Activated T-helper 2 cell treated with anti-CD3 and anti-CD28 coated beads, Interferon-gamma antibody, Interleukin-2, Interleukin-4, amounts not matched to agents 10 μg/mL and 5 μg/mL and 100 μg/mL, durations not matched to agents 14 hours and 24 hours and 36 hours (primary cell): ENCODE measurements at places on chromosomes 1 and 21. TPM values are rescaled to one million over a fixed set of nuclear protein-coding genes. Genes with fewer than 3 reads are reported as not detected.

- no peak for DNase-seq
- H3K4me1 ChIP-seq = no peaks in the 10 kb centered on the region
- peaks cover under 1% of the 10 kb centered on the region for H3K27me3 ChIP-seq
- no peak overlapping the region for H3K27ac ChIP-seq
- no peaks in the 10 kb centered on the region for H3K36me3 ChIP-seq
These were observed 221.9 kb downstream of the PBX1 start for GRCh38 chr1:164780863-164781262.

ELAPOR1 gene
- 17.5 and 19.7 TPM in 2 replicates for total RNA-seq

- no peak for DNase-seq
- peak overlapping the region; percentile 96 for H3K4me3 ChIP-seq
- no peaks in the 10 kb centered on the region for H3K27me3 ChIP-seq
These were observed 1.5 kb downstream of the CEPT1 start for GRCh38 chr1:111141245-111142220.

- no peak for DNase-seq
- no peak overlapping the region for H3K27ac ChIP-seq
- no peak overlapping the region for H3K4me3 ChIP-seq
- H3K27me3 ChIP-seq = peaks cover 16% of the 10 kb centered on the region
These were observed 75.5 kb downstream of the SERINC2 start for GRCh38 chr1:31488528-31488927.

RIPPLY3 gene
- 0.21 TPM in 1 of 2 replicates, not detected in the other for total RNA-seq

GRCh38 chr1:24389231-24389678 lies 24.3 kb downstream of the STPG1 start:
- no peak overlapping the region for H3K27ac ChIP-seq
- H3K4me3 ChIP-seq = no peak overlapping the region
- no peaks in the 10 kb centered on the region for H3K27me3 ChIP-seq
- H3K36me3 ChIP-seq = peaks cover 5% of the 10 kb centered on the region
- peaks cover 36% of the 10 kb centered on the region for H3K4me1 ChIP-seq

ADAMTS4 gene
- total RNA-seq = 0.05 and 0.09 TPM in 2 replicates
